CD4-positive, alpha-beta T cell treated with Interleukin-4 for 1 hour (primary cell): ENCODE measurements at places on chromosomes 3 and 15.

- no peak for DNase-seq
Measured at GRCh38 chr3:134035836-134036235, 6.1 kb upstream of the SLCO2A1 start.

GRCh38 chr3:169297214-169297613, 366.3 kb downstream of the MECOM start:
- no peak for DNase-seq

- no peak for DNase-seq
Measured at GRCh38 chr3:128681369-128681829, 30.8 kb upstream of the RPN1 start.

DNA sequence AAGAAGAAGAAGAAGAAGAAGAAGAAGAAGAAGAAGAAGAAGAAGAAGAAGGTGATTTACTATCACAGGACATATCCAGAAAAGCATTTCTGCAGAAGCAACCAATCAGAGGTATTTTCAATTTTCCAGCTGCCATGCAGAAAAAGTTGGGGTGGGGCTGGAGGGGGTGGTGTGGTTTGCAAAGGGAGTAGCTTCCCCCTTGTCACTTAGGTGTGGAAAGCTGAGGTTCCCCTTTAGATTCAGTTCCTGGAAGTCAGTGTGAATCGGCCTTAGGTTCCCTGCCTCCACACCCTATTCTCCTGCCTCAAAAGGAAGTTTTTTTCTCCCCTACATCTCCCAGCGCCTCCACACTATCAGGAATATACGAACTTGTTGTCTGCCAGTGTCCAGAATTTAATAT, 276.7 kb upstream of the ARRDC4 start:
- no peak for DNase-seq

- DNase-seq = peak; percentile 77
Measured at GRCh38 chr15:64905119-64905831, 6.4 kb upstream of the ANKDD1A start.

- DNase-seq = no peak
Measured at GRCh38 chr3:120440001-120440703, 10.6 kb downstream of the FSTL1 start.

DNA sequence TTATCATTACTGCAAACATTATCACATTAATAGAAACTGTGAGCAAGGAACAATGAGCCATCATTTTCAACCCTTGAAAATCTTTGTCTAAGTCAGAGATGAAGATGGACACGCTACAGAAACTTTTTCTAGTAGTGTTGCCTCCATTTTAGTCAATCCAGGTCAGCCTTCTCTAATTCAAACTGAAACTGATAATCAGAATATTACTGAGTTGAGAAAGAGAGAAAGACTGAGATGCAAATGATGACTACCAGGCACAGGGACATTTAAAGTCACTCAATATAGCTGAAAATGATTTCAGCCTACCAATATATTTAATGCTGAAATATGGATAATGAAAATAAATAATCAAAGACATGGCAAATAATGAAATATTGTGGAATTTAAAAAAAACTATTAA, 261.4 kb downstream of the GBE1 start:
- no peak for DNase-seq

DNA sequence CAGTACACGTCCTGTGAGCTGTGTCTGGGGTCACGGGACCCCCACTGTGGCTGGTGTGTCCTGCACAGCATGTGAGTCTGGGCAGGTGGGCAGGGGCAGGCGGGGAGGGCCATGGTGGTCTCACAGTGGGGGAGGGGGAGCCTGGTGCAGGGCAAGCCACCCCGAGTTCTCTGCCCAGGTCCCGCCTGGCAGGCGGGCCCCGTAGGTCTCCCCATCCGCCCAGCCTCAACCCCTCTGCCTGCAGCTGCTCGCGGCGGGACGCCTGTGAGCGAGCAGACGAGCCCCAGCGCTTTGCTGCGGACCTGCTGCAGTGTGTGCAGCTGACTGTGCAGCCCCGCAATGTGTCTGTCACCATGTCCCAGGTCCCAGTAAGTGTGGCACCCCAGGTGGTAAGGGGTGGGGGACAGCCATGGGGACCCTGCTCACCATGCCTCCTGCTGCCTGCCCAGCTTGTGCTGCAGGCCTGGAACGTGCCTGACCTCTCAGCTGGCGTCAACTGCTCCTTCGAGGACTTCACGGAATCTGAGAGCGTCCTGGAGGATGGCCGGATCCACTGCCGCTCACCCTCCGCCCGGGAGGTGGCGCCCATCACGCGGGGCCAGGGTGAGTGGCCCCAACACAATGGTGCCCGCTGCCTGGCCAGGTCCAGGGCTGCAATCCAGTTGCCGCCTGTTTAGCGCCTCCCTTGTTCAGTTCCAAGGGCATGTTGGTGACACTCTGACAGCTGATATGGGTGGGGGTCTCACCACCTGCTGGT, 21.9 kb downstream of the PLXNA1 start:
- no peak for DNase-seq

DNA sequence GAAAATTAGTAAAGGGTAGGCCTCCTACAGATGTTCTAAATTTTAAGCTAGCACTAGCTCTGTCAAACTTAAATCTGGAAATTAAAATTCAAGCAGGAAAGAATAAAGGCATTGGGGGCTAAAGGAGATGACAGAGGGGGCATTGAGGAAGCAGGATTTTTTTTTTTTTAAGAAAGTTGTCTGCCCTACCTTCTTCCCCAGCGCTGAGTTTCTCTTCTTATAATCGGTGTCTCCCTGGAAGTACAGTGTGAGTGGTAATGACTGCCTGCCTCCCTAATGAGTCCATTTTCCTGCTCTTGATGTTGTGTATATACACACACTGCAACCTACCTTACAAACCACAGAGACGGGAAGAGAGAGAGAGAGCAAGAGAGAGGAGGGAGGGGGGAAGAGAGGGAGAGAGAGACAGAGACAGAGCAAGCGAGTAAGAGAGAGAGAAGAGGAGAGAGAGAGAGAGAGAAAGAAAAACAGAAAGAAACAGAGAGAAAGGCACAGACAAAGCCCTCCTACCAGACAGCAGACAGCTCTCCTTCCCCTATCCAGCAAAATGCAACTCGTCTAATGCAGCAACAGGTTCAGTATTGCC, 47.0 kb downstream of the ZBTB20 start:
- peak; percentile 74 for DNase-seq

- DNase-seq = no peak
Measured at GRCh38 chr15:73717802-73718201, 33.6 kb downstream of the CD276 start.

DNA sequence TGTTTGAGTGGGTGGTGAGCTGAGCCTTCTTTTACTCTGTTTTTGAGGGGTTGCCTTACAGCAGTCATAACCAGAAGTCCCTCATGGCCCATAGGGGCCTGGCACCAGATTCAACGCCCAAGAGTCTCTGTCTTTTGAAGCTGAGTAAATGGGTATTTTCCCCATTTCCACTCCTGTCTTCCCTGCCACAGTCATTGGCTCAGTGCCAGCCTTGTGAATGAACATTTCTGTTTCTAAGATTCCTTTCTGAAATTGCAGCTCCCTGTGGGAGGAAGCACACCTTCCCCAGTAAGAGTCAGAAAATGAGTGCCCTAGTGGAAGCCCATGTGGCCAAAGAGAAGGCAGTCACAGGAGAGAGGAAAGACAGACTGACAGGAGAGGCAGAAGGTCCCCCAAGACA, 43.7 kb upstream of the POLR2M start:
- DNase-seq = no peak

- no peak for DNase-seq
Measured at GRCh38 chr3:123750659-123751420, 133.3 kb downstream of the MYLK start.

- no peak for DNase-seq
Measured at GRCh38 chr3:122679882-122680474, 661 bp upstream of the PARP14 start.

GRCh38 chr3:58679446-58679845, 12.9 kb upstream of the FAM3D start:
- DNase-seq = no peak

DNA sequence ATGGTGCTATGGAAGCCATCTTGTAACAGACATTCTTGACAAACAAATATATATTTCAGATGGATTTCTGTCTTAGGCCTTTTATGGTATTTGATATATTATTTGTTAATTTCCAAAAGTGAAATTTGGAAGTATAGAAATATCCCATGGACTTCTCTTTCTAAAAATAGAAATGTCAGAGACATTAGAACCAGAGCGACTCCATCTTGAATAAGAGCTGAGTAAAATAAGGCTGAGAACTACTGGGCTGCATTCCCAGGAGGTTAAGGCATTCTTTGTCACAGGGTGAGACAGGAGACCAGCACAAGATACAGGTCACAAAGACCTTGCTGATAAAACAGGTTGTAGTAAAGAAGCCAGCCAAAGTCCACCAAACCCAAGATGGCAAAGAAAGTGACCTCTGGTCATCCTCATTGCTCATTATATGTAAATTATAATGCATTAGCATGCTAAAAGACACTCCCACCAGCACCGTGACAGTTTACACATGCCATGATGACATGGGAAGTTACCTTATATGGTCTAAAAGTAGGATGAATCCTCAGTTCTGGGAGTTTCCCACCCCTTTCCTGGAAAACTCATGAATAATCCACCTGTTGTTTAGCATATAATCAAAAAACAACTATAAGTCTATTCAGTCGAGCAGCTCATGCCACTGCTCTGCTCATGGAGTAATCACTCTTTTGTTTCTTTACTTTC, 146.0 kb downstream of the NEK11 start:
- DNase-seq = no peak

DNA sequence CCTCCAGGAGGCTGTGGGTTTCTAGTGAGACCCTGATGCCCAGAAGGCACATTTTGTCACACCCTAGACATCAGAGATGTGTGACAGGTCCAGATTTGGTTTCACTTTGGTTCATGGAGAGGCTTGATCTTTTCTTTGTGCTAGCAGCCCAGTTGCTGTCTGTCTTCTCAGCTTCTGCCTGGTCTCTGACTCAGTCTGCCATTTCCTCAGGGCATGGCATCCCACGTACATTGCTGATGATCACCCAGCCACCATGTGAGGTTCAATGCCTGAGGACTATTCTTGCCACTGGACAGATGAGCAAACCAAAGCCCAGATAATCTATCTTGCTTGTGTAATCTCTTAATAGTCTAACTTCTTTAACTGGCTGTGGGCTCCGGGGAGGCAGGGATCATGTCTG, 144.9 kb upstream of the MRPS22 start:
- DNase-seq = no peak

DNA sequence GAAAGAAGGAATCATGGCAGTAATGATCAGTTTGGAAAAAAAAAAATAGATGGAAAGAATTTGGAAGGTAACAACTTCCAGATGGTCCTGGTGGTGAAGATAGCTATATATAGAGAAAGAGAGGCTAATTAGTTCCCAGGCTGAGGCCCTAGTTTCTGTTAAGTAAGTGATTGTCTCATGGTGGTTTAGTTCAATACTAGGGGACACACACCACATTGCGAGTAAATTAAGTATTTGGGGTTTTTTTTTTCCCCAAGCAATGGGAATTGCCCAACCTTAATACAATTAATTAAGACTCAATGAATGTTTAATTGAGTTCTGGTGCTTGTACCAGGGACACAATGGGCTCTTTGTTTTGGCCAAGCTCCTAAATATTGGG, 143.8 kb upstream of the WNT5A start:
- no peak for DNase-seq

GRCh38 chr15:70096215-70097062, 1.3 kb downstream of the TLE3 start:
- peak; percentile 31 for DNase-seq

GRCh38 chr15:82183121-82184031, 79.2 kb downstream of the EFL1 start:
- no peak for DNase-seq

GRCh38 chr3:57393977-57394376, 101.5 kb upstream of the ASB14 start:
- DNase-seq = no peak

DNA sequence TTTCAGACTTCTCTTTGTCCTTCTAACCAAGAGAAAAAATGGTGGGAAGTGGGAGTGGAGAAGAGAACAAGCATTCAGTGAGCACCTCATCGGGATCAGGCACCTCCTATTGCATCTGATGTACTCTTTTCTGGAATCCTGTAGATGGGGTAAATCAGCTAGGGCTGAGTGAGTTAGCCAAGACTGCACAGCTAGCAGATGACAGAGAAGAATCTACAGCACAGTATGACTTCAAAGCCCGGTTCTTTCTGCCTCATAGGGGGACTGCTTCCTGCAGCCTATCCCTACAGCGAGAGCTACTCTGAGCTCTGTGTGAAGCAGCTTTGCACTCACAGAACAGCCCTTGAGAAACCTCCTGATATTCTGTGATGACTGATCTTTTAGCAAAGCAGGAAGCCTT, 275.2 kb upstream of the MEIS2 start:
- no peak for DNase-seq

- no peak for DNase-seq
Measured at GRCh38 chr3:116129187-116129946, 315.9 kb downstream of the LSAMP start.

- DNase-seq = no peak
Measured at GRCh38 chr3:155302481-155302880, 9.0 kb upstream of the STRIT1 start.

- no peak for DNase-seq
Measured at GRCh38 chr3:16060358-16060852, 114.1 kb upstream of the GALNT15 start.

- DNase-seq = no peak
Measured at GRCh38 chr15:66931768-66932633, 133.4 kb upstream of the SMAD3 start.

- no peak for DNase-seq
Measured at GRCh38 chr3:46127503-46127902, 80.6 kb downstream of the CCR1 start.

DNA sequence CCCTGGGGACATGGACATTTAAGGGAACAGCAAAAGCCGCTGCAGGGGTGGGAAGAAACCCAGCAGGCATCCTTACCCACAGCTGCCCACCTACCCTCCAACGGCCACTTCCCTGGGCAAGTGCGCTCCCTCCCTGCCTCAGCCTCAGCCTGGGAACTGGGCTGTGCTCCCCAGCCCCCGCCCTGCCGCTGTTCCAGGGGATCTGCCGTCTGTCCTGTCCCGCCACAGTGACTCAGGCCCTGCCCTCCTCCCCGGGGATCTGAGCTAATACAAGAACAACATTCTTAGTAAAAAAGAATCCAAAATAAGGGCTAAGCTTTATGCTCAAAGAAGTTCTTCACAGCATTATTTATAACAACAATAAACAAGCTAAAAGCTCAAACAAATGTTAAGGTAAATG, 7.4 kb upstream of the IQSEC1 start:
- DNase-seq = no peak

GRCh38 chr3:193545304-193545703, 9.4 kb downstream of the ATP13A4 start:
- DNase-seq = no peak

GRCh38 chr3:138625707-138626365, 17.3 kb downstream of the FAIM start:
- DNase-seq = no peak
